Stimulated activated CD4-positive, alpha-beta T cell treated with anti-CD3 and anti-CD28 coated beads, Interleukin-1b, Interleukin-23, amount 100 ng/mL, for 4 hours (primary cell): ENCODE measurements at places on chromosomes 5 and 9.

- no peak for DNase-seq
Measured at GRCh38 chr5:136021016-136021405, 7.8 kb upstream of the TGFBI start.

GRCh38 chr5:1944408-1944807, 61.7 kb upstream of the IRX4 start:
- DNase-seq, result no peak

DNA sequence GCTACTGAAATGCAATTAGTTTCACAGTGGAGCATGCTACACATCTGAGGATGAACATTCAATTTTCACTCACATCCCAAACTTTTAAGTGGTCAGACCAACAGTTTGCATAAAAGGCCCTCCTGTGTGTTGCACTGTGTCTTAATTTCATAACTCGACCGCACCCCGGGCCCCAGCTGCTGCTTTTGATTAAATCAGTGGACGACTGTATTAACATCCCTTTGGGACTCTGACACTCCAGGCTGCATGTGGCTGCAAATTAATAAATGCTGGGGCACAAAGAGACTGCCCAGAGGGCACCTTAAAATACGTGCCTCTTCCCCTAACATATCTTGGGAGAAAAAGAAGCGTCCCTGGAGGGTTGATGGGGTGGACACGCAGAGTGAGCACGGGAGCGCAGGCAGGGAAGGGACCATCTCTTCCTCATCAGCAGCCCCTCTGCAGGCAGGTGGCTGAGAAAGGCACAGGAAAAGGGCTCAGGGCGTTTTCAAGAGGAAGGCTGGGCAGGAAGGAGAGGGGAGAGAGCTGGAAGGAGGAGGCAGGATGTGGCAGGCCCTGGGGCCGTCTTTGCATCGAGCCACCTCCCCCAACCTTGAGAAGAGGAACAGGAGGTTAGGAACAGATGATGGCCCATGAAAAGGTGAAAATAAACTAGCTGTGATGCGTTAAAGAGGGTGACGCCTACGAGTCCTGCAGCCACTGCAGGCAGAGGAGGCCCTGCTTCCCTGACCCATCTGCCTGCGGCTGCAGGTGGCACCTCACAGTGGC, 18.6 kb downstream of the MED10 start:
- no peak for DNase-seq

DNA sequence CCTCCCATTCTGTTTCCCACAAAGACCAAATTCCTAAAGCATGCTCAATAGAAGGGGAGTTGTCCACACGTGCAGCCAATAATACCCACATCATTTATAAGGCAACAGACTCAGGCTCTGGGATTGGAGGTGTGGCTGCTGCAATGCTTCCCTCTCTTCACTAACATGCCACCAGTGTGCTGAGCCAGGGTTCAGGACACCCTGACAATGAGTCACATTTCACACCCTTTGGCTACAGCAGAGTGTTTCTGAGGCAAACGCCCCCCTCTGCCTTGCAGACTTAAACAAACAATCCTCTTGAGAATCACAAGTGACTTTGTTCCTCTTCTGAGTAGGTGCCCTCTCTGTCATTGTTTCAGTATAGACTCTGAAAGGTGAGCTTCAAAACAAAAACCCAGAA, 189.3 kb upstream of the TLE4 start:
- DNase-seq, result no peak

- DNase-seq, result no peak
Measured at GRCh38 chr9:115766370-115766955, 387.1 kb upstream of the PAPPA start.

- no peak for DNase-seq
Measured at GRCh38 chr9:20623748-20624124, 1.4 kb upstream of the MLLT3 start.
